A549 treated with GW870086 at 1 μM for 4 hours (cell line): ENCODE measurements at places on chromosomes 12 and 14. TPM values are rescaled to one million over a fixed set of nuclear protein-coding genes. Genes with fewer than 3 reads are reported as not detected.

The CLBA1 gene
- total RNA-seq = 15.5 to 17.6 TPM (median 16.2 TPM) in 5 replicates

The TMEM19 gene
- total RNA-seq = 26.3 to 32.5 TPM (median 30.9 TPM) in 5 replicates

The BTBD6 gene
- 31.1 to 44.6 TPM (median 41.2 TPM) in 5 replicates for total RNA-seq

The MGST1 gene
- 730 to 847 TPM (median 792 TPM) in 5 replicates for total RNA-seq

The TMEM233 gene
- 0.03 to 0.29 TPM (median 0.05 TPM) in 5 replicates for total RNA-seq

The DACT1 gene
- 0.44 to 0.73 TPM (median 0.48 TPM) in 5 replicates for total RNA-seq

The POMT2 gene
- 25.4 to 33.3 TPM (median 29.7 TPM) in 5 replicates for total RNA-seq

The SLC39A5 gene
- total RNA-seq = 0.34 TPM in 1 of 5 replicates, not detected in the others

The HELB gene
- total RNA-seq = 0.87 to 1.6 TPM (median 1.4 TPM) in 5 replicates

The PROX2 gene
- total RNA-seq = not detected in 5 replicates

The GUCY2C gene
- 0.03 TPM in 1 of 5 replicates, not detected in the others for total RNA-seq

The KRT77 gene
- total RNA-seq = not detected in 5 replicates

The PPM1H gene
- total RNA-seq = 7.5 to 9.2 TPM (median 7.8 TPM) in 5 replicates

The KLRG1 gene
- 1.1 to 2.6 TPM (median 1.5 TPM) in 5 replicates for total RNA-seq

The RNASE1 gene
- total RNA-seq = 0.17 to 0.50 TPM (median 0.27 TPM) in 4 of 5 replicates, not detected in the other

The FAM181A gene
- not detected in 5 replicates for total RNA-seq

The GAS2L3 gene
- total RNA-seq = 4.7 to 10.4 TPM (median 8.7 TPM) in 5 replicates

The TEAD4 gene
- total RNA-seq = 36.6 to 46.0 TPM (median 45.1 TPM) in 5 replicates

The TAMALIN gene
- 0.51 to 1.6 TPM (median 0.65 TPM) in 5 replicates for total RNA-seq

The FAM90A1 gene
- 0.10 to 0.11 TPM (median 0.10 TPM) in 3 of 5 replicates, not detected in the others for total RNA-seq

The TDRD9 gene
- total RNA-seq = 0.08 to 0.22 TPM (median 0.14 TPM) in 5 replicates

The E2F7 gene
- 5.0 to 8.2 TPM (median 7.7 TPM) in 5 replicates for total RNA-seq

The BMP4 gene
- 1.3 to 3.2 TPM (median 1.6 TPM) in 5 replicates for total RNA-seq

The TSPAN8 gene
- total RNA-seq = 0.14 to 0.65 TPM (median 0.14 TPM) in 3 of 5 replicates, not detected in the others

The ARHGEF25 gene
- total RNA-seq = 4.2 to 6.2 TPM (median 5.7 TPM) in 5 replicates

The C1QL4 gene
- total RNA-seq = 4.9 to 6.2 TPM (median 5.7 TPM) in 5 replicates

The LRRC43 gene
- 0.26 to 0.36 TPM in 2 of 5 replicates, not detected in the others for total RNA-seq

The POLE2 gene
- 11.6 to 15.7 TPM (median 14.3 TPM) in 5 replicates for total RNA-seq

The CBLN3 gene
- 1.0 to 1.7 TPM (median 1.2 TPM) in 5 replicates for total RNA-seq

The POTEG gene
- 0.06 TPM in 1 of 5 replicates, not detected in the others for total RNA-seq

The GPR137C gene
- total RNA-seq = 0.07 to 0.17 TPM (median 0.09 TPM) in 4 of 5 replicates, not detected in the other

The C12orf54 gene
- not detected in 5 replicates for total RNA-seq

The RFX4 gene
- total RNA-seq = not detected in 5 replicates

The RNASE3 gene
- total RNA-seq = not detected in 5 replicates

The COCH gene
- total RNA-seq = 20.7 to 27.1 TPM (median 24.3 TPM) in 5 replicates

The NFE2 gene
- 0.10 TPM in 1 of 5 replicates, not detected in the others for total RNA-seq

The SAMD15 gene
- 1.5 to 2.0 TPM (median 1.7 TPM) in 5 replicates for total RNA-seq

The TMEM121 gene
- 4.6 to 8.8 TPM (median 8.2 TPM) in 5 replicates for total RNA-seq

The PRIMA1 gene
- 0.22 to 0.35 TPM (median 0.31 TPM) in 5 replicates for total RNA-seq

The ZNF891 gene
- 0.31 to 0.46 TPM (median 0.37 TPM) in 5 replicates for total RNA-seq

The OVCH1 gene
- total RNA-seq = not detected in 5 replicates

The EFS gene
- total RNA-seq = not detected in 5 replicates

The MYO1A gene
- 0.14 to 0.71 TPM (median 0.33 TPM) in 5 replicates for total RNA-seq

The ACOT6 gene
- total RNA-seq = not detected in 5 replicates

The CKB gene
- total RNA-seq = 116 to 147 TPM (median 130 TPM) in 5 replicates

The RARG gene
- total RNA-seq = 20.4 to 27.6 TPM (median 24.0 TPM) in 5 replicates

The RTN1 gene
- 0.09 TPM in 1 of 5 replicates, not detected in the others for total RNA-seq

The KDM5A gene
- total RNA-seq = 16.7 to 24.1 TPM (median 18.8 TPM) in 5 replicates

The HOXC4 gene
- total RNA-seq = 1.9 to 3.5 TPM (median 3.5 TPM) in 5 replicates

The HNRNPA1 gene
- total RNA-seq = 1,512 to 2,276 TPM (median 1,557 TPM) in 5 replicates
